ENCODE measurements at places on chromosomes 12 and 14.

GRCh38 chr14:40758076-40758475 lies 848.6 kb upstream of the LRFN5 start:
- DNase-seq: no peak

DNA sequence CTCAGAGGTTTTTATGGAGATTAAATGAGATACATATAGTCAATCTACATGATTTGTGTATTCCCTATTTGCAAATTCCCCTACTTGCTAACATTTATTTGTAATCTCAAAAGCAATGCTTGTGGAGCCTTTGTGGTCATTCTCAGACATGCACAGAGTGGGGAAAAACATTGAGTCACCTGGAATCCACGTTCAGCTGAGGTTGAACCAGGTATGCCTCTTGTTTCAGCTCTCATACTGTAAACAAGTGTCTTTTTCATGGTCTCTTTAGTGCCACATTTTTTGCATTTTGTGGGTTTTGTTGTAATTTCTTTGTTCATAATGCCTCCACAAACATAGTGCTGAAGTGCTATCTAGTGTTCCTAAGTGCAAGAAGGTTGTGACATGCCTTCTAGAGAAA lies 181.9 kb downstream of the BCAT1 start:
- no peak for DNase-seq

- no peak for DNase-seq
Observed at GRCh38 chr12:1553987-1554982, 40.1 kb downstream of the FBXL14 start.

- DNase-seq: no peak
Observed at GRCh38 chr12:66203820-66204219, 14.8 kb downstream of the IRAK3 start.

- no peak for DNase-seq
Observed at GRCh38 chr12:57091638-57092528, 3.0 kb downstream of the NAB2 start.

- no peak for DNase-seq
Observed at GRCh38 chr12:65430571-65431306, 152.3 kb downstream of the MSRB3 start.

GRCh38 chr12:117671734-117672133 lies 297.1 kb downstream of the KSR2 start:
- DNase-seq: no peak

DNA sequence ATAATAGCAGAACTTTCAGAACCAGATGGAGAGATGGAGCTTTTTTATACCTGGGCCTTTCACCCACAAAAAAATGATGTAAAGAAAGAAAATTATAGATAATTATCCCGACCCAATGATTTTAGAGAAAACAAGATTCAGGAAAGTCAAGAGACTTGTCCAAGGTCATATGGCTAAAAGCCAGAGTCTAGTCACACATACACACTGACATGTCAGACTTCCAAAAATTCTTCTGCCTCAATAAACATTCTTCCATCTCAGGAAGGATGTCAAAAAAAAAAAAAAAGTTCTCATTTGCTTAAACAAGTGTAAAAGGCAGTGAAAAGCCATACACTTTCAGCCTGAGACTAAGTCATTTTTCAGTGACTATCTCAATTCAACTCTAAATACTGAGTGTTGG lies 116.0 kb downstream of the PRICKLE1 start:
- DNase-seq: no peak

DNA sequence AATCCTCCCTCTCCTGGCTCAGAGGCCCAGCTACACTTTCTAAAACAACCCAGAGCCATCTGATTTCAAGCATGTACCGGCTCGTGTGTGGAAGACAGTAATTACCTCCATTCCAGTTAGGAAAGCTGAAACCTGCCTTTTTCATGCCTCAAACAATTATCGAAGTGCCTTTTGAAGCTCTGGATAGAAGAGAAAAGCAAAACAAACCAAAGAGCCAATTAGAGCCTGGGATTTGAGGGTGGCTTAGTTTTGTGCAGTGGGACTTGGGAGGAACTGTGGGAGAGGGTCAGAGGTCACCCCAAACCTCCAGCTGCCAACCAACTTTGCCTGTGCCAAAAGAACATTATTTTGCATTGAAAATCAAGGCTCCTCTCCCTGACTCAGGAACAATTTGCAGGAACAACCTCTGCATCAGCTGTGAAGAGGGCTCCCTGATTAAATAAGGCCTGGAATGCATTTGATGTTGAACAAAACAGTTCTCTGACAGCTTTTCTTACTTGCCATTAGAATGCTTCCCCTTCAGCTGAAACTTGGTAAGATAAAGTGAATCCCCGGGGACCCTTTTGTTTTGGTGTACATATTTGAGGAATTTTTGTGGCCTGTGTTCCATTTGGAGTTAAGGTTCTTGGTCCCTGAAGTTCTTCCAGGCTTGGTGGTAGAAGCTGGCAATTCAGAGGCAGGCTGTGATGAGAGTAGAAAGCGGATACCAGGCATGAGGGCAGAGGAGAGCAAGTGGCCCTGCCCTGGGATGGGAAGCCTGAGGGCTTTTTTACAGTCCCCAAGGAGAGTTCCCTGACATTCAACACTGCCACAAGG lies 270.1 kb downstream of the ZFP36L1 start:
- no peak for DNase-seq

DNA sequence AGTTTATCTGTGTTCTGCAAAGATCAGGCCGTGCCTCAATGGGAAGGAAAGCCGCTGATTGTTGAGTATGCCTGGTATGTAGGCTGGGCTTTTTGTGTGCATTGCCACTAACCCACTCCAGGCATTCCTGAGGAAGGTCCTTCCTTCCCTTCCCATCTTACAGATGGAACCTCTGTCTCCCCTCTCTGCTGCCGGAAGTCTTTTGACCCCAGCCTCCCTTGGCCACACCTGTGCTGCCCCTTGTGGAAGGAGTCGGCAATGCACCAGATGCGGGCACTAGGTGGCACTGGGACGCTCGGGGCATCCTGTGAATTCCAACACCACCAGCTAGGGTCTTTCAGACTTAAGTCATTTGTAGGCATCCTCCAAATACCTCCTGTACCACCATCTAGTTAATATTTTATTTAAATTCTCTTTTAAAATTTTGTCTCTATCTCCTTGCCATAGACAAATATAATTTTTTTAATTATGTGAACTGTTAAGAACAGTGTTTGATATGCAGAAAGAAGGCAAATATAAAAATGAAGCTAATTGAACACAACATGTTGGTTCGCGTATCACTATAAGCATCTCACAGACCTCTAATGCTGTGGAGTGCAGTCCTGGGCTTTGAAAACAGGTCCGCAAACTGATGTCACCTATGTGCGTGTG lies 99.6 kb downstream of the RIN3 start:
- DNase-seq: no peak

- no peak for DNase-seq
Observed at GRCh38 chr14:49732896-49733295, 35.1 kb upstream of the KLHDC2 start.

- no peak for DNase-seq
Observed at GRCh38 chr12:122265886-122266229, 436 bp downstream of the VPS33A start.

DNA sequence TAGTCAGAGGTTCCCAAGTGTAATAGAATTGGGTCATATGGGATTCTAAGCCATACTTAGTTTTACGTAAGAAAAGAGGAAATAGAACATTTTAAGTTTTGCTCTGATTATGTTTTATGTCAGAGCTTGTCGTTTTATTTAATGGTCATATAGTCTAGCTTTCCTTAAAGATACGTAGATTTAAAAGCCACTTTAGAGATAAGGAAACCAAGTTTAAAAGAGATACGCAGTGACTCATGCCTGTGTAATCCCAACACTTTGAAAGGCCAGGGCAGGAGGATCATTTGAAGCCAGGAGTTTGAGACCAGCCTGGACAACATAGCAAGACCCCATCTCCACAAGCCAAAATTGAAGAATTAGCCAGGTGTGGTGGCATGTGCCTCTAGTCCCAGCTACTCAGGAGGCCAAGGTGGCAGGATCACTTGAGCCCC lies 19.5 kb downstream of the MAPK1IP1L start:
- DNase-seq: no peak

- DNase-seq: no peak
Observed at GRCh38 chr14:71001742-71002141, 94.5 kb downstream of the PCNX1 start.

DNA sequence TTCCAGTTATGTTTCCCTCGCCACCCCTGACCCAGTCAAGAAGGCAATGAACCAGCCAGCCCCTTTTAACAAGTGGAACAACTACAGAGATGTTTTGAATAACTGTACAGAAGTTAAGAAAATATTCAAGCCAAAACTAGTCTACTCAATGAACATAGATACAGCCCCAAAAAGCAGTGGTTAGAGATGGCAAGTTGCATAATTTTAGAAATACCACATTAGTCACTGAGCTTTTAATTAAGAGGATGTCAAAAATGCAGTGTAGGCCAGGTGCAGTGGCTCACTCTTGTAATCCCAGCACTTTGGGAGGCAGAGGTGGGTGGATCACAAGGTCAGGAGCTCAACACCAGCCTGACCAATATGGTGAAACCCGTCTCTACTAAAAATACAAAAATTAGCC lies 27.2 kb downstream of the PROX2 start:
- no peak for DNase-seq

- DNase-seq: no peak
Observed at GRCh38 chr12:9244894-9245293, 36.7 kb upstream of the PZP start.

GRCh38 chr12:67275380-67275913 lies 6.3 kb downstream of the CAND1 start:
- DNase-seq: no peak

- DNase-seq: no peak
Observed at GRCh38 chr14:39060818-39061437, 42.1 kb downstream of the SEC23A start.

DNA sequence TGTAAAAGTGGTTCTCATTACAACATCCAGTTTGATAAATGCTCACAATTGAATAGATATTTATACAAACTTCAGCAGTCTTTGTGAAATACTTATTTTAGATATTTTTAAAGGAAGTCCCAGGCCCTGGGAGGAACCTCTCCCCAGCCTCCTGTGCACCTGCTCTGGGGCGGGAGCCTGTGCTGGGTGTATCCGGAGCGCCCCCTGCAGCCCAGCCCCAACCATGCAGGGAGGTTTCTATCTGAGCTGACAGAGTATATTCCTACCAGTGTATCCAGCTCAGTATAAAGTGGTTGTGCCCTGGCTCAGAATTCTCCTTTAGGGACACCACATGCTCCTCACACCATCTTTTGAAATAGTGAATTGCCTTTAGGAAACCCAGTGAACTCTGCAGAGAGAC lies 851.8 kb downstream of the TMEM121 start:
- no peak for DNase-seq

DNA sequence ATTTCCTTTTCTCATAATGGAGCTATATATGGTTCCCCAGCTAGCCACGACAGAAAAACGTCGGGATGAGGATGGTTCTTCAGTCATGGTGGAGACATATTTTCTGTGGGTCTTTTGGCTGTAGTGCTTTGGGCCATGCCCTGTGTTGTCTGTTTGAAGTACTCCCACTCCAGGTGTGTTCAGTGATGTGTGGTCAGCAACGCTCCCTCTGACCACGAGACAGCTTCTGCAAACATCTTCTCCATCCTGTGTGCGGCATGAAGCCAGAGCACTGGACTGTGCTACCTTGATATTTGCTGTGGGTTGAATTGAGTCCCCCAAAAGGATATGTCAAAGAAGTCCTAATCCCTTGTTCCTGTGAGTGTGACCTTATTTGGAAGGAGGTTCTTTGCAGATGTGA lies 931.2 kb downstream of the NRXN3 start:
- no peak for DNase-seq

GRCh38 chr12:75819512-75819911 lies 212.1 kb downstream of the PHLDA1 start:
- DNase-seq: no peak
